Stimulated activated CD8-positive, alpha-beta memory T cell treated with anti-CD3 and anti-CD28 coated beads, Interleukin-7, amount 100 ng/mL, for 1 hour (primary cell): ENCODE measurements at places on chromosomes 2 and 18.

- DNase-seq: no peak
Measured at GRCh38 chr2:23457990-23458682, 73.2 kb downstream of the KLHL29 start.

- no peak for DNase-seq
Measured at GRCh38 chr2:165776013-165776412, 18.0 kb downstream of the GALNT3 start.

DNA sequence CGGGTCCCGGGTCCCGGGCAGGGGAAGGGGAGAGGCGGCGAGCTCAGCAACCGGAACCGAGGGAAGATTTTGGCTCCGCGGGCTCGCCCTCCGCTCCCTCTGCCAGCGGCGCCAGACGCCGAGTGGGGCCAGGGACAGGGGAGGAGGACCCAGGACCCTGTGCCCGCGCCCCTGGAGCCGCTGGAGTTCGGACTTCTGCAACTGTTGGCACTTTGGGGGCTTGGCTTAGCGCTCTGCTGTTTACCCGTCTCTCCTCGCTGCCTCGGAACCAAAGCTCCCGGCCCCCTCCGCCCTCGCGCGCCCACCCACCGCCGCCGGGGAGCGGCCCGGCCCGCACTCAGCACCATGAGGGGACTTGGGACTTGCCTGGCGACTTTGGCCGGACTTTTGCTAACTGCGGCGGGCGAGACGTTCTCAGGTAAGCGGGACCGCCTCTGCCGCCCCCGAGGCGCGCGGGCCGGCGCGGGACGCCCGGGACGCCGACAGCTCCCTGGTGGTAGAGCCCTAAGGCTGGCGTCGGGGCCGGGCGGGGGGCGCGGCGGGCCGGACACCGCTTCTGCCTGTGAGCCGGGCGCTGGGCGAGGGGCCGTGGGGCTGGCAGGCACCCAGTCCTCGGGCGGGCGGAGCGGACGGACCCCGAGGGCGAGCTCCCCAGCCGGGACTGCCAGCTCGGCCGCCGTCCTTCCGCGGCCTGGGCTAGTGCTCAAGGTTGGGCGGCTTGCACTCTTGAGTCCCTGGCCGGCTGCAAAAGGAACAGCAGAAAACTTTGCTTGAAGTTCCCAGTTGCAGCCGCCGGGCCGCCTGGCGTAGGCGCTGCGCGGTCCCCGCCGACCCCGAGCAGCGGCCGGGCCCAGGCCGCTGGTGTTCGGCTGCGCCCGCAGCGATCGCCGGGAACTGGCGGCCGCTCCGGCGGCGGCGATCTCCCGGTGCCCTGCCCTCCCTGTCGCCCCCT is 634 bp downstream of the PTPRM start:
- no peak for DNase-seq

GRCh38 chr2:219178377-219179175 is 501 bp downstream of the RETREG2 start:
- no peak for DNase-seq

GRCh38 chr2:234638966-234639365 is 142.1 kb upstream of the ARL4C start:
- DNase-seq: no peak

GRCh38 chr2:29074411-29074810 is at the start of gene PCARE:
TSS of gene PCARE (minus strand) at chr2:29074523. CDS start at chr2:29074261, 262 bp downstream.
- no peak for DNase-seq

DNA sequence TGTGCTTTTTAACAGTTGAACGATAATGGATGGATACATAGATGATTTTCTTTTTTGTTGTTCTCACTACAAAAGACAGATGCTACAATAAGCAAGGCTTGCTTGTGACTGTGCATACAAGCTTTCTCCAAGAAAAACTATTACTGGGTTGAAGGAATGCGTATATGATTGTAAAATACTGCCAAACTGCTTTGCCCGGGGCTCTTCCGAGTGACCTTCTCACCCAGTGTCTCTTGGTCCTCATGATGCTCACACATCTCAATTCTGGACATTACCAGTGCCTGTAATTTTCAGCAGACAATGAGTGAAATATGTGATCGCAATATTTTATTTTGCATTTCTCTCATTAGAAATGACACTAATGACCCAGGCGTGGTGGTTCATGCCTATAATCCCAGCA is 35.9 kb downstream of the INPP5D start:
- DNase-seq: no peak
